Left colon (tissue), 2 donors: ENCODE measurements at places on chromosomes 7 and 10. TPM values are rescaled to one million over a fixed set of nuclear protein-coding genes. Genes with fewer than 3 reads are reported as not detected.

DNA sequence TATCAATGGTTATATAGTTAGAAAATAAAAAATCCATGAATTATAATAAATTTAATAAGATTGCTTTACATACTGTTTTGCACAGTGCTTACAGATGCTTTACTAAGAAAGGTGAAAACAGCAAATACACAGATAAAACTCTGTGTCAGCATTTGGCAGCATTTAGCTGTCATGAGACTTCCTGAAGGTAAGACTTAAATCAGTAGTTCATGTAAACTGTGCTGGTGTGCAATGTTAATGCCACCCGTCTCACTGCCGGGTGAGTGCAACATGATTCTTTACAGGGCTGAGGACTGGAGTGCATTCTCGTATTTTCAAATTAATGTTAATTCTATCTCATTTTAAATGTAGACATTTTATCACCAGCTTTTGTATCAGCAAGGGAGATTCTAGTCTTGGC is 326.2 kb upstream of the POT1 start:
- no peak for DNase-seq

GRCh38 chr10:133336577-133337369 is at the start of gene CALY:
Gene CALY, minus strand, starts transcription at chr10:133336896. Its CDS starts 7,907 bp downstream, at chr10:133328989.
- DNase-seq, result no peak

DNA sequence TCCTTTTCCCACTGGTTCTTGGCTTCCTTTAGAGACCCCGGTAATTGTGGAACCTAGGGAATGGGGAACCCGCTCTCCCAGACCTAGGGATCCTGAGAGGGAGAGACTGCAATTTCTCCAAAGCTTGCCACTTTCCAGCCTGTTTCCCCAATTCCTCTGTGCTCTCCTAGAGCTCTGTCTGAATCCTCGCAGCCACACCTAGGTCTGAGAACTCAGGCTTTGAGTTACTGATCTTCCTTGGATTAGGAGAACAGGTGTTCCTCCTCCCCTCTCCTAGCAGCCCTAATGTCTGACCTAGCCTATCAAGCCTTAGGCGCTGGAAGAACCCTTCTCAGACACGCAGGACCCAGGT is 20.0 kb downstream of the WNT8B start:
- no peak for DNase-seq

DNA sequence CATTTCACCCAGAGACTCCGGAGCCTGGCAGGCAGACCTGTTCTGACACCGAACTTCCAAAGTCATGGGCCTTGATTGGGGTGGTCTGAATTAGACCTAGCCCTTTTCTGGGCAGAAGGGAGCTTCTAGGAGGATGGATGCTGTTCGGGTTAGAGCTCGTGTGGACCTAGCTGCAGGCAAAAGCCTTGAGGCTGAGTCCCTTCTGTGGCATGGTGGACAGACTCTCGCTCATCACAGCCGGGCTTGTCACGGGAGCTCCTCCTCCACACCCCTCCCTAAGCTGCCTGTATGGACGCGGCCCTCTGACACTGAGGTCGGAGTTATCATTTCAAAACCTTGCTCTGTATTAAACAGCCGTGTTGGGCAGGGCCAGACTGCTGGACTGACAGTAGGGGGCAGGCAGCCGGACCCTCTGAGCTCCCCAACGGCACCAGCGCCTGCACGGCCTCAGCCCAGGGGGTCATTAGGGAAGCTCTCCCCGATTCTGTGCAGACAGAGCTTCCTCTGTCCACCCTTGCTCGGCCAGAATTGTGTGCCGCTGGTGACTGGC is 2.2 kb downstream of the IRF5 start:
- no peak for DNase-seq

- no peak for DNase-seq
Measured at GRCh38 chr10:113285305-113285704, 267.5 kb upstream of the HABP2 start.

DNA sequence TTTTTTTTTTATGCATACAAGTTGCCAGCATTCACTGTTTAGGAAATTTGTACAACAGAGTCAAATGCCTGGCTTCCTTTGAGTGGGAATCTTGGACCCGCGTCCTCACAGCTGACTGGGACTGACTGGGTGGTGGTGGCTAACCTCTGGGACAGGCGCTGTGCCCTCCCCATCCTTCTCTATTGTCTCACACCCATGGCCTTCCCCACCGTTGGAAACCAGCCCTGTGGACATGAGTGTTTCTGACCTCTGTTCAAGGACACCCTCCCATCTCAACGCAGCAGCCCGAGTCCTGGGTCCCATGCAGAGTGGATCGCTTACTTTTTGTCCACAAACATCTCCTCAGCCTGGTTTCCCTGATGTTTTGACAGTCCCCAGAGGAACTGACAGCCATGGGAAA is 125.1 kb upstream of the PPIF start:
- no peak for DNase-seq

DNA sequence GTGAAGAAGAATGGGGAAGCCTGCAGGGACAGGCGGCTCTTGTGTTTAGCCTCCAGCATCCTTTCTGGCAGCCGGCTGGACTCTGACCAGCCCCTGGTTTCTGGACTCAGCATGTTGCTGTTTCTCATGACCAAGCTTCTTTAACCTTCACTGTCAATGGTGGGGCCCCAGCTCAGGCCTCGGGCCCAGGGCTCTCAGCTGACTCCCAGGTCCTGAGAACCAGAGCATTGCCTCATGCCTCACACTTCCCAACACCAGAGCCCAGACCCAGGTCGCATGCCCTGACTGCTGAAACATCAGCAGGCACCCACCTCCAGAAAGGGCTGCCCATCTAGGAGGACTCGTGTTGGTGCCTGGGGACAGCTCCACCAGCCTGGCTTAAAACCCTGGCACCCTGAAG is 34.8 kb upstream of the FGFR2 start:
- no peak for DNase-seq

ZNF488 gene
- total RNA-seq, result 0.64 TPM

DNA sequence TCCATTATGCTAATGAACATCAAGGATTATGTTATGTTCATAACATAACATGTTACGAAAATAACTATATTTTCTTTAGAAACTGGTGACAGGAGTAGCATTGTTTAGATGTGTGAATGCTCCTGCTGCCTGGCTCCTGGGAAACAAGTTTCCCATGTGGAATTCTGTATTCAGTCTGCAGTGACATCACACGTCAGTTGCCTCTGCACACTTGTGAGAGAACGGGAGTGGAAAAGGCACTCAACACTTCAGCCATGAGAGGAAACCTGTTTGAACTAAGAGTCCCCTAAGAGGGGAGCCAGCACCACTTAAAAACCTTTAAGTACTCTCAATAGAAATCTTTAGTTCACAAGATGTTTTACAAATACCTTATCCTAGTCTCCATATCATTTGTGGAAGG is 140.3 kb upstream of the FAM20C start:
- no peak for DNase-seq

CADPS2 gene
- 13.0 TPM for total RNA-seq

GRCh38 chr10:48366261-48366660 is 59.8 kb downstream of the MAPK8 start:
- DNase-seq, result no peak

GRCh38 chr7:130141161-130141883 is 63.9 kb downstream of the TMEM209 start:
- DNase-seq, result peak; percentile 80

GRCh38 chr7:40851001-40851400 is 716.2 kb downstream of the SUGCT start:
- no peak for DNase-seq

DNA sequence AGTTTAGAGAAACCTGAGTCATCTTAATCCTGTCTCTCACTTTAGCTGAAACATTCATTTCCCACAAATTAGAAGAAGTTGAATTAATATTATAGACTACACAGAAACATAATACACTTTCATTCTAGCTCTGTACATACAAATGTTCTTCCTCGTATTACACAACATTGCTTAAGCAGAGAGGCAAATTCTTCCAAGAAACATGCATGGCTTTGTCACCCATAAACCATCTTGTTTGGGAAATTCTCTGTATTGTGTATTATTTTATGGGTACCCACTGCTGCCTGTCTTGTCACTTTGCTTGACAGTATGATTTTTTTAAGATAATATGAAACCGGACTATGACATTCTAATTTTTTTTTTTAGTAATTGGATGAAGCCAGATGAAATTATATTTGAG is 104.0 kb downstream of the SRI start:
- no peak for DNase-seq

DNA sequence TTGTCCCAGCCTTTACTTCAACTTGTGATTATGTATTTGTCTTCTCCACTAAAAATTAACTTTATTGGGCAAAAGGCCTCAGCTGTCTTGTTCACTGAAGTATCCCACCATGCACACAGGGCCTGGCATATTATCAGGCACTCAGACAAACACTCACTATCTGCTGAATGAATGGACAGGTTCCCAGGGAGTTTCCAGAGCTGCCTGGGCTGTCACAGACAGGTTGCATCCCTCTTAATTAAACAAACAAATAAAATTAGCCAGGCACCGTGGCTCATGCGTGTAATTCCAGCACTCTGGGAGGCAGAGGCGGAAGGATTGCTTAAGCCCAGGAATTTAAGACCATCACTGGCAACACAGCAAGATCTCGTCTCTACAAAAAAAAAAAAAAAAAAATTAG is 1.5 kb upstream of the TSPAN14 start:
- DNase-seq, result no peak

LBX1 gene
- not detected for total RNA-seq

DNA sequence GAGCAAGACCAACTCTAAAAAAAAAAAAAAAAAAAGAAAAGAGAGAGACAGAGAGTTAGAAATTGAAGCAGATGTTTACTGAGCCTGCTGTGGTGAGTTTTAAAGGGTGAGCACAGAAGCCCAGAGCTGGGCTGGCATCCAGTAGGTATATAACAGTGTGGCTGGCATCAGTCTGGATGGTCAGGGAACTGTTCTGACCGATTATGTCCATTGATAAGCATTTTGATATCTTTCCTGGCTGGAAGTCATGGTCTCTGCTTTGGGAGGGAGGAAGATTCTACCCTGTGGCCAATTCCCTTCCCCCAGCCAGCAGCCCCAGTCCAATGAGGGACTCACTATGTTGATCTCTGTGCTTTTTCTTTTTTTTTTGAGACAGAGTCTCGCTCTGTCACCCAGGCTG is 65.2 kb upstream of the PODXL start:
- DNase-seq, result no peak

INA gene
- 0.18 TPM for total RNA-seq

KNDC1 gene
- 0.06 TPM for total RNA-seq

GRCh38 chr10:43308986-43309385 is 42.1 kb upstream of the RASGEF1A start:
- DNase-seq, result no peak

TBRG4 gene
- total RNA-seq, result 88.7 TPM

PDE1C gene
- total RNA-seq, result 4.0 TPM

- no peak for DNase-seq
Measured at GRCh38 chr7:136526408-136527105, 341.9 kb upstream of the CHRM2 start.

- DNase-seq, result peak; percentile 64
Measured at GRCh38 chr10:44386546-44387052, 1.7 kb upstream of the CXCL12 start.

DNA sequence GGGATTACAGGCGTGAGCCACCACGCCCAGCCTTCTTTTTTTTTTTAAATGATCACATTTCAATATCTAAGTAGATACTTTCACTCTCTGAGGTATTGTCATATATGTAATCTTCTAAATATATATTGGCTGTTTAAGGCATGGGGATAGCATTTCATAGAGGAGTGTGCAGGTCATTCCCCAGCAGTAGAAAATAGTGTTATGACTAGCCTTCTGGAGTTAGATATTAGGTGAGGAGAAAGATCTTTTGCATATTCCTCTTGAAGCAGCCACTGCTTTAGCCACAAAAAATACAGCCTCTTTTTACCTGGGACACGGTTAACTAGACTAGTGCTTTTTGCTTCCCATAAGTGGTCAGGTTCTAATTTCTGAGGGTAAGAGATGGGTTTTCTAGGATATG is 28.9 kb downstream of the ADD3 start:
- no peak for DNase-seq

FGL2 gene
- 18.8 TPM for total RNA-seq

- DNase-seq, result no peak
Measured at GRCh38 chr7:132257253-132257652, 319.0 kb downstream of the PLXNA4 start.

DNA sequence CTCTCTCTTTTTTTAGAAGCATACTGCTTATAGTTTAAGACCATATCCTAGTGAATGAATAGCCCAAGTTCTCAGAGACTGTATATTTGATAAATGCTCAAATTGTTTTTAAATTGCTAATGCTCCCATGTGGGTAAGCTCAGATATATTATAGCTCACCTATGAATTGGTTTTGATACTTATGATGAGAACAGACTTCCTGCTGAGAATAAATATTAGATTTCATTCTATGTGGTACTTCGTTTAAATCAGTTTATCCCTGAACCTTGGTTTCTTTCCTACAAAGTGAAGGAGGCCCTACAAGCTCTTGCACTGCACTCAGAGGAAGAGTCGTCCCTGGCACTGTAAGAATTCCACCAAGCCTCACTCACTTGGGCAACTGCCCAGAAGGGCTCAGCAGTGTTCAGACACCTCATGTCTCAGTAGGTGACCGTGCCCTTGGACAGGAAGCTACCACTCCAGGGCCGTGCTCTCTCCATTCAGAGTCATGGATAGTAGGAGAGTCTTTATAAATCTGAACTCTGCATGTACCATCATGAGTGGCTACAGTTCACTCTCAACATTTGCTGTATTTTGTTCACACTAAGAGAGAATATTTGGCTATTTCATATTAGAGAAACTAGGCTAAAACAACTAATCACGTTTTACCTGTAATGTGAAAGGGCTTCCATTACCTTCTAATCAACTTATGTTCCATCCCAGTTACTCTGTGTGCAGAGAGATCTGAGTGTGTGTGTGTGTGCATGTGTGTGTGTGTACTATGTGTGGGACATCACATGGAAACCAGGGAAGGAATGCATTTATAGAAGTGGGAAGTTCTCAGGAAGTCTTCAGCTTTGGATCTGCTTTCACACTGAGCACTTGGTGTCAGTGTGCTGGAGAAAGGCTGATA is 93.8 kb downstream of the PTPRE start:
- DNase-seq, result no peak

DYDC2 gene
- total RNA-seq, result not detected

CCDC136 gene
- total RNA-seq, result 5.6 TPM

GRCh38 chr7:146387140-146387539 is 270.5 kb downstream of the CNTNAP2 start:
- no peak for DNase-seq

TEX36 gene
- total RNA-seq, result not detected

- no peak for DNase-seq
Measured at GRCh38 chr10:90197766-90198165, 496.4 kb downstream of the KIF20B start.

GRCh38 chr10:85542152-85542551 is 824.4 kb downstream of the GRID1 start:
- DNase-seq, result no peak

FKBP6 gene
- not detected for total RNA-seq

DNA sequence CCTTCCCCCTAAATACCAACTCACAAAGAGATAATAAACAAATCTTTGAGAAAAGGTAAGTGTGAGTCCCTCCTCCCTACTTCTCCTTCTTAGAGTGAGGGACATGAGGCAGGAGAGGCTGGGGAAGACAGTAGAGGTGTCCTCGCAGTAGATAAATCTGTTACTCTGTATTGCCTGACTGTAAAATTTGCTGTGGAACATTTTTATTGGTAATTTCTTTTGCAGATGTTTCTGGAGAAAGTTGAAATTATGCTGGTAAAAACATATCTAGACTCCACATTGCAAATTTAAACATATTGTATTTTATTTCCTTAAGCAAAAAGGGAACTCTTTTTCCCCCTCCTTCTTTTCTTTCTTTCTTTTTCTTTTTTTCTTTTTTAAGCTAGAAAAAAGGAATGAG is 58.5 kb downstream of the PLCE1 start:
- no peak for DNase-seq

PTPRZ1 gene
- 1.1 TPM for total RNA-seq

GRCh38 chr10:103617602-103618385 is 124.3 kb downstream of the NEURL1 start:
- no peak for DNase-seq
